ENCODE measurements at places on chromosomes 7 and 10.

GRCh38 chr10:132714986-132715775 lies 70.8 kb downstream of the NKX6-2 start:
- no peak for DNase-seq

DNA sequence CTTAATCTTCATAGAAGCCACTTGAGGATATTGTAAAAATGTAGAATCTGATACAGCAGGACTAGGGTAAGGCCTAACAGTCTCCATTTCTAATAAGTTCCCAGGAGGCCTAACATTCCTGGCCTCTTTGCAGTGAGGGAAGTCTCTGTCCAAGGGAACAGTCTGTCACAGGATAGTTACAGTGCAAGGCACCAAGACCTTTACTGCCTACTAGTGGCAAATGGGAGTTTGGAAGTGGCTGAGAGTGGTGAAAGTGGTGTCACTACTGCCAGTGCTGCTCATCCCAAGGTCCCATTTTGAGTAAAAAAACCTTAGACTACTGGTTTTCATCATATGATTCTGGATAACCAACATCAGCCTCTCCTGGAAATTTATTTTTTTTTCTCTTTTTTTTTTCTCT lies 619.5 kb upstream of the SEMA3D start:
- DNase-seq = no peak

- DNase-seq = no peak
Observed at GRCh38 chr7:147885869-147886268, 704.7 kb upstream of the C7orf33 start.

- no peak for DNase-seq
Observed at GRCh38 chr7:131502810-131503508, 53.5 kb downstream of the PODXL start.

GRCh38 chr7:81031243-81031642 lies 112.4 kb upstream of the SEMA3C start:
- DNase-seq = no peak

DNA sequence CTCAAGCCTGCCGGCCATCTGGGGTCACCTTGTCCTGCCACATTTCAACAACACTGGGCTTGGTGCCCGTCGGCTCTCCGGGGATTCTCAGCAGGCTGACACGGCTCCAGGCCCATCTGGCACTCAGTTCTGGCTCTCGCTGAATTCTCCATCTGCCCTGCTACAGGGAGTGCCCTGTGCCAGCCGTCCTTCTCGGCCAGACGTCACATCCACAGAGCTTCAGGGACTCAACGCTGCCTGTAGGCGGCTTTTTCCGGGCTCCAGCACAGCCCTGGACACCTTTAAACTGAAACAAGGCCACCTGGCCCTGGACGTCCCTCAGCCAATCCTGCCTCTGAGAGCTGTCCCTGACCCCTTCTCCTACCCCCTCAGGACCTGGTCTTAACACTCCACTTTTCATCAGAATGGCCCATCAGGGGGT lies 43.0 kb downstream of the TMEM130 start:
- no peak for DNase-seq

- DNase-seq = no peak
Observed at GRCh38 chr10:36171953-36172940, 530.2 kb upstream of the FZD8 start.

DNA sequence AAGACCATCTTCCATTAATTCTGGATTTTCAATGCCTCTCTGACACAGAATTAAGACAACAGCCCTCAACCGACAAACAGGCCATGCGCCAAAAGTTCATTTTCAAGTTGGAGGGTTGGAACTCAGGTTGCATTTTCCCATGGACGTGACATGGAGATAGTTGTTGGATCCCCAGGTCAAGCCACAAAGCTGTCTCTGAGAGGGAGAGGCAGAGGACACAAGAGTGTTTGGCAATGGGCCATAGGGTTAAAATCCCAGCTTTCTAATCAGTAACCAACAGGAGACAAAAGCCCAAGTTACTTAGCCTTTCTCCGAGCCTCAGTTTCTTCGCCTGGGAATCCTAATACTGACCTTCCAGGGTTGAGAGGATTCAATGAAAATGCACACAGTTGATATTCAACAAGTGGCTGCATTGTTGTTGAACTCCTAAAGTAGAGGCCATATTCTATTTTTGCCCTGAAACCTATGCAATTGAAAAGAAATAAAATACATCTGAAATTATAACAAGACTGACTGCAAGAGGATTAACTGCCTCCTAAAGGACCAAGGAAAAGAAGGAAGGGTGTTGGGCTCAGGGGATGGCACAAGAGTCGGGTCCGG lies 44.3 kb downstream of the SORBS1 start:
- DNase-seq = no peak

- no peak for DNase-seq
Observed at GRCh38 chr10:89121764-89122020, 85.4 kb downstream of the CH25H start.

DNA sequence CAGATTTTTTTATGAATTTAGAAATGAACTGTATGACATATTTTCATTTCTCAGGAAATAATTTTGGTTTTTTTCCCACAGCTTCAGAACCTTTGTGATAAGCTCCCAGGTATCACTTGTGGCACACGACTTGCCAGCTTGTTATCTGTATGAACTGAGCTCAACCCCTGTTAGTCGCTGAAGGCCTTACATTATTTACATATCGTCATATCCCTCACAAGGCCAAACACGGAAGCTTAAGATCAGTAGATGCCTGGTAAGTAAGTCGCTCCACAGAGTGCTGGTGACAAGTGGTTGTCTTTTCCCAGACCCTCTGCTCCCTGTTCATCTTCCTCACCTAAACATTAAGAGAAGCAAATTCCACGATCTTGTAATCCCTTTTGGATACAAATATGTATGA lies 55.2 kb downstream of the RAPGEF5 start:
- DNase-seq = no peak

- DNase-seq = no peak
Observed at GRCh38 chr7:25375805-25376600, 147.7 kb upstream of the NPVF start.

GRCh38 chr10:54284526-54285193 lies 516.4 kb downstream of the PCDH15 start:
- DNase-seq = no peak

GRCh38 chr10:3028441-3028840 lies 38.9 kb upstream of the PFKP start:
- DNase-seq = no peak

- DNase-seq = no peak
Observed at GRCh38 chr7:74185636-74186035, 11.5 kb downstream of the EIF4H start.

DNA sequence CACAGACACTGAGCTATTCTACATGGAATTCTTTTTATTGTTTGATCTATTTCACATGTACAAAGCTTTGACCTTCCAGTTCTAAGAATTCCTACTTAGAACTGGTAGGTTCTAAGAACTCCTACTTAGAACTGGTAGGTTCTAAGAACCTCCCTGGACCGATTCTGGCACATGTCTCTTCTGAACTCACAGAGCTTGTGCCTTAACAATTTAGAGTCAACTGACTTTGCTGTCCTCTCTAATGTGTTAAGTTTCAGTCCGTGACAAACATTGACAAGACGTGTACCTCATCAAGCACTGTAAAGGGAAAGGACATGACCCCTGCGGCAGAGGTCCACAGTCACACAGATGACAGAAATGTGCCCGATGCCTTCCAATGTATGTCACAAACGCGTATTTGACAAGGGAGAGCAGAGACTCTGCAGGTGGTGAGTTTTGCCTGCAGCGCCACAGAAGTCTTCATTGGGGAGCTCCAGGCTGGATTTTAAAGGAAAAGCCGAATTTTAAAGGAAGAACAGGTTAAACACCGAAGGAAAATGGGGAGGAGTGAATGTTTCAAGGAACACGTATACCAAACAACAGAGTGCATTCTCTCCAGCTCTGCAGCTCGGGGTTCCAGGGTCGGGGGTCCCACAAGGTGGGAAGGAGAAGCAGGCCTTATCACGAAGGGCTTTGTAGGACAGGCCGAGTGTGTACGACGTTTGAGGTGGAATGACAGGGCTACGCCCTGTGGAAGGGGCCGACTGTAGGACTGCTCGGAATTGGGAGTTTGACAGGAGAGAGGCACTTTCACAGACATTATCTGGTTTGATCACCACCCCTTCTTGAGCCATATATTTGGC lies 161.1 kb upstream of the KLF14 start:
- no peak for DNase-seq

DNA sequence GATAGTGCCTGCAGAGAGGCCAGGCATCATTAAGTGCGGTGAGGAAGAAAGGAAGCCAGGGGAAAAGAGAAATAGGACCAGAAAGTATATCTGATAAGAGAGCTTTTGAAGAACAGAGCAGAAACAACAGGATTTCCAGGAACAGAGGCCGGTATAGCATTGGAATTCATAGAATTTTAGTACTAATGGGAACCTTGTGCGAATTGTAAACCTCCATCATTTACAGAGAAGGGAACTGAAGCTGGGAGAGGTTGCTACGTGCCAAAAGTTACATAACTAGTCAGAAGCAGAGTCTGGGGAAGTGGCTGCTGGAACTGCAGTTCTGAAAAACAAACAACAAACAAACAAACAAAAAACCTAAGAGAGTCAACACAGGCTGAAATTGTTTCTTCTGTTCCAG lies 5.4 kb upstream of the ZMYND11 start:
- no peak for DNase-seq

DNA sequence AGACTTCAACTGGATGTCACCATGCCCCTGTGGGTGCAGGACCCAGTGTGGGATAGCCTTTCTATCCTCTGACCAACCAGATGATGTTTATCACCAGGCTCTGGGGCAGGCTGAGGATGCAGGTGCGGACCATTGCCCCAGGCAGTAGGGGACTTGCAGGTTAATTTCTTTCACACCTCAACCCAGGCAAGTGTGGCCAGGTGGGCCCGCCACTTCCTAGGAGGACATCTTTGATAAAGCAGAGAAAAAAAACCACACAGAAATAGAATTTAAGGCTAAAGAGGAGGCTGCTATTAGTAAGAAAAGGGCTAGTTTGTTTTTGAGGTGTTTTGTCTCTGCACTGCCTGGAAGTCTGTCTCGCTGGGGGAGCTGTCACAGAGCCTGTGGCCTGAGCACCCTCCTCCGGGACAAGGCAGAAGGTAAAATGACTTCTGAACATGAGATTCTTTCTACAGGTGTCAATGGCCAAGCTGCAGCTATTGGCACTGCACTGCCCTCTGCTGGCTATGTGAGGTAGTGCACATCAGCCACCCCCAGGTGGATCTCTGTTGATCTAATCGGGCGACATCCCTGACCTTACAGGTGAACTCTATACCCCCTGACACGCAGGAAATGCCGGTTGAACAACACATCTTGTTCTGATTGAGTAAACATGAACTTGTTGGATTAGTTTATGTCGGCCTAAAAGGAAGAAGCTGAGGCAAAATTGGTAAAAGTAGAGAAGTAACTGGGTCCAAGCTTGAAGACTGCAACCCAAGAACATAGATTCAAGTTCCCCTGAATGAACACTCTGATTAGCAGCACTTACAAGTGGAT lies 21.0 kb downstream of the UPP1 start:
- DNase-seq = peak; percentile 79

DNA sequence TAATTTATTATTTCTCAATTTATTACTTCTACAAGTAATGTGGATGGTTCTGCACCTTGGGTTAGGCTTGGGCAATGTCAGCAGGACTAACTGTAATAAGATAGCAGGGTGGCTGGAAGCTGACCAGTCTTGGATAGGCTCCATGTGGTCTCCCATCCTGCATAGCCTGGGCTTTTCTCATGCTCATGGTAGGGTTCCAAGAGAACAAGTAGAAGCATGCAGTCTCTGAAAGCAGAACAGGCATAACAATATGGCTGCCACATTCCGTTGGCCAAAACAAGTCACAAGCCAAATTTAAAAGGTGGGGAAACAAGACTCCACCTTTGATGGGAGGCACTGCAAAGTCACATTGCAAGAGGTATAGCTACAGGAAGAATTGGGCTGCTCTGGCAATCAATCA lies 98.6 kb upstream of the MDFIC start:
- DNase-seq = no peak

DNA sequence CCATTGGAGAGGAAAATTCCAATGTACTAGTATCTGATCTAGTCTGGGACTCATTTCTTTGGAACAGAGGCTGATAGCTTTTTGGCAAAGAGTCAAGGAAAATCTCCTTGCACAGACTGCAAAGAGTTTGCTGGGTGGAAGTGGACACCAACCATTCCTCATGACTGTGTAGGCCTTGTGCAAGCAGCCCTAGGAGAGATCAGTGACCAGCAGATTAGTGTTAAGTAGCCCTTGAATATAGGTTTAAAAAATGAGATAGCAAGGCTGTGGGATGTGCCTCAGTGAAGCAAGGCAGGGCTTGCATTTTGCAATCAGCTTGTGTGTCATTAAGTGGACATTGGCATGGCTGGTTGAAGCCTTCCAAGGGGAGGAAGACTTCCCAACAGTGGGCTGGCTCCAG lies 341.6 kb downstream of the PLXNA4 start:
- DNase-seq = no peak

GRCh38 chr7:68258609-68259008 lies 1262.0 kb downstream of the TYW1 start:
- no peak for DNase-seq

DNA sequence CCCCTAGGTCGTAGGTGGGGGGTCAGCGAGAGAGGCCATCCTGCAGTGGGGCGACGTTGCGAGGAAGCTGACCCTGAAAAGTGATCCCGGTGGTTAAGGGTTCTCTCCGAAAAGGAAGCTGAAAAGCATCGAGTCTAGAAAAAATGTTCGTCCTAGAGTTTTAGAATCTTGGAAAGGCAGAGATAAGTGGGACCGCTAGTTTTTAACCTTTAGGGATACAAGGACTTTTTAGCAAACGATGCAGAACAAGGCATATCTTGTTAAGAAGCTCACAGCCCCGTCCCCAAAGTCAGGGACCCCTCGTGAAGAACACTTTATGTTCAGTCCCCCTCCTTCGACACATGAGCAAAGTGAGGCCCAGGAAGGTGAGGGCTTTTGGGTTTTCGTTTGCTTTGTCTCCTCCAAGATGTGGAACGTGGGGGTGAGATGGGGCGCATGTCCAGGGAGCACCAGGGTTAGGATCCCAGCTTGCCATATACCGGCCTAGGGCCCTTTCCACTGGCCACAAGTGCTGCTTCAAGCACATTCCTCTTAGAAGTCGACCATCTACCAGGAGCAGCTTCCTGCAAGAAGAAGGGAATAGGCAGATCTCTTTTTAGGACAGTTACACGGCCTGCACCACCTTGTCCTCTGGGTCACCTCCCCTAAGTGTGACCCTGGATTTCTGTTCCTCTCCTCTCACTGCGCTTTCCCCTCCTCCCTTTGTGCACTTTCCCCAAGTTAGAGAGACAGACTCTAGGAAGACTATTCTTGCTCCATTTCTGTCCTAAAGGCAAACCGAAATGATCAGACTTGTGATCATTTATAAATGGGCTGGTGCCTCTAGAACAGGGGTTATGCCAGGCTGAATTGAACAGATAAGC lies 969 bp downstream of the SLC35G1 start:
- no peak for DNase-seq

- no peak for DNase-seq
Observed at GRCh38 chr10:30040597-30040996, 18.8 kb downstream of the JCAD start.

DNA sequence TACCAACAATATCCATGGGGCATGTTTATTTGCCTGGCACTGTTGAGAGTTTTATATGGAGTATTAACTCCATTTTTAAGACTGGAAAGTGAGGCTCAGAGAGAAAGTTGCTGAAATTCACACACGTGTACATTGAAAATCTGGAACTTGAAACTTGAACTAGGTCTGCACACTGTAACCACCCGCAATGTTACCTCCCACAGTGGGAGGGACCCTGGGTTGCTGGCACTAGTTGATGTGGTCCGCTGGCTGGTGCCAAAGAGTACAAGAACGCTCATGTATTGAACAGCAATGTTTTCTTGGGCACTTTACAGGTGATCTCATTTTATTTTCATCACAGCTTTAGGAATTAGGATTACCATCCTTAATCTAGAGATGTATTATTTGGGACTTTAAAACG lies 253.2 kb downstream of the INHBA start:
- DNase-seq = no peak

GRCh38 chr7:69199041-69199440 lies 399.2 kb upstream of the AUTS2 start:
- no peak for DNase-seq
